ENCODE measurements at places on chromosomes 13 and 19.
A peak's percentile ranks its signal among the peaks of the same experiment; 100 is the strongest.

GRCh38 chr13:114108141-114108761, 24.2 kb downstream of the RASA3 start:
- no peak for DNase-seq
- H3K4me3 ChIP-seq = no peak overlapping the region
- H3K27ac ChIP-seq = no peak overlapping the region

GRCh38 chr13:27132538-27132937, 39.1 kb downstream of the USP12 start:
- H3K36me3 ChIP-seq = 0 out of 2 replicates have a peak, but pooled peaks cover 6% of the 10 kb centered on the region
- no peak for DNase-seq
- H3K27me3 ChIP-seq = no peaks in the 10 kb centered on the region
- H3K4me1 ChIP-seq = peaks cover 14% of the 10 kb centered on the region

- H3K4me1 ChIP-seq = no peaks in the 10 kb centered on the region
- no peak for DNase-seq
- H3K36me3 ChIP-seq = no peaks in the 10 kb centered on the region
- H3K27me3 ChIP-seq = no peaks in the 10 kb centered on the region
- no peak overlapping the region for H3K4me3 ChIP-seq
- H3K27ac ChIP-seq = no peak overlapping the region
These were observed 513.8 kb upstream of the KLF12 start for GRCh38 chr13:74647991-74648390.

GRCh38 chr13:40484101-40484800, 182.2 kb downstream of the FOXO1 start:
- no peak for DNase-seq
- H3K4me1 ChIP-seq = no peaks in the 10 kb centered on the region
- no peaks in the 10 kb centered on the region for H3K27me3 ChIP-seq
- no peaks in the 10 kb centered on the region for H3K36me3 ChIP-seq
- no peak overlapping the region for H3K4me3 ChIP-seq
- H3K27ac ChIP-seq = no peak overlapping the region

- no peak for DNase-seq
- no peaks in the 10 kb centered on the region for H3K27me3 ChIP-seq
These were observed 9.9 kb downstream of the LRFN1 start for GRCh38 chr19:39310558-39311311.

DNA sequence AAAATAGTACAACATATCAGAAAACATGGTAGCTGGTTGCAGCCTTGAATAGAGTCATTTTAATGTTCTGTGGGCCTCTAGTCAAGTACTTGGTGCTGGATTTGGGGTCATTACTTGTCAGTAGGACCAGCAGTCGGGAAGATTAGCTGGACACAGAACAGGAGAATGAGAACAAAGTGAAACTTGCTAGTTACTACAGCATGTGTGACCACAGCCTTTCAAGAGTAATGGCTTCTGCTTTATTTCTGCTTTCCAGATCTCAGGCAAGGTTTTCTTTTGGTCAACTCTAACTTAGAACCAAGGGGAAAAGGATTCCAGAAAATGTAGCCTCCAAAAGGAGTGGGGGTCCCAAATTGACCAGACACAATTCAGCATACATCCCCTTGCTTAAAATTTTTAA, 17.1 kb upstream of the VWA8 start:
- no peak overlapping the region for H3K27ac ChIP-seq
- H3K4me1 ChIP-seq = peaks cover 5% of the 10 kb centered on the region
- no peaks in the 10 kb centered on the region for H3K36me3 ChIP-seq
- no peaks in the 10 kb centered on the region for H3K27me3 ChIP-seq
- DNase-seq = no peak

GRCh38 chr19:19651076-19651475, 7.6 kb upstream of the GMIP start:
- no peaks in the 10 kb centered on the region for H3K4me1 ChIP-seq
- H3K27ac ChIP-seq = no peak overlapping the region
- no peak for DNase-seq
- no peaks in the 10 kb centered on the region for H3K27me3 ChIP-seq
- H3K36me3 ChIP-seq = peaks cover 9% of the 10 kb centered on the region

DNA sequence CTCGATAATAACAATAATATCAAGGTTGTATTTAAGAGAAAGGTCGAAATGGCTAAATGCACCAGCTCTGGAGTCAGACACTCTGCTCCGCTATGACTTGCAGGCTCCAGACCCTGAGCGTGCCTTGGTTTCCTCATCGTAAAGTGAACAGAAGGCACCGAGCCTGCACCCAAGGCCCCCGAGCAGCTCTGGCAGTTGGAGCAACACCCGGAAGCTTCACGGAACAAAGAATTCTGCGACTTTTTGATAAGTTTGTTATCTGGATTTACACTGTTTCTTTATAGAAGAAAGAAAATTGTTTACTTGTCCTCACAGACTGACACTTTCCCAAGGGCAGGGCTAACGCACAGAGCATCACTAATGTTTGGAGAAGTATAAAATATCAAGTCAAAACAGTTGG, 4.4 kb downstream of the GRTP1 start:
- H3K27ac ChIP-seq = no peak overlapping the region
- no peak overlapping the region for H3K4me3 ChIP-seq

DNA sequence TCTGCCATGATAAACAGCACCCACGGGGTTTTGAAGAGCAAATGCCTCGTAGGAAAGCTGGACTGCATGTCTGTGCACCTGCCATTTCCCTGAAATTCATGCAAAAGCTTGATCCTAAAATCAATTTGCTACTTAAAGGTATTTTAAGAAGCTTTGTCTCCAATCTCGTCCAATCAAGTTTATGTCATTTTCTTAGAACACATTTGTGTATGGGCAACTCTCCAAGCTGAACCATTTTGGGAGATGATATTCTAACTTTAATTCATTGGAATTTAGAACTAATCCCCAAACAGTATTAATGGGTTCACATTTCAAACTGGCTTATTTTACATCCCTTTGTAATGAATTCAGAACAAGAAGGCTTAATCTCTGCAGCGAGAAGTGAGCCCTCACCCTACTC, 822 bp downstream of the ADPRHL1 start:
- H3K27ac ChIP-seq = no peak overlapping the region
- no peak overlapping the region for H3K4me3 ChIP-seq
- no peaks in the 10 kb centered on the region for H3K27me3 ChIP-seq

GRCh38 chr13:27007166-27007565, 164.4 kb downstream of the USP12 start:
- H3K4me3 ChIP-seq = peak overlapping the region; percentile 61
- H3K4me1 ChIP-seq = 0 out of 2 replicates have a peak, but pooled peaks cover 5% of the 10 kb centered on the region
- H3K36me3 ChIP-seq = no peaks in the 10 kb centered on the region
- no peaks in the 10 kb centered on the region for H3K27me3 ChIP-seq

DNA sequence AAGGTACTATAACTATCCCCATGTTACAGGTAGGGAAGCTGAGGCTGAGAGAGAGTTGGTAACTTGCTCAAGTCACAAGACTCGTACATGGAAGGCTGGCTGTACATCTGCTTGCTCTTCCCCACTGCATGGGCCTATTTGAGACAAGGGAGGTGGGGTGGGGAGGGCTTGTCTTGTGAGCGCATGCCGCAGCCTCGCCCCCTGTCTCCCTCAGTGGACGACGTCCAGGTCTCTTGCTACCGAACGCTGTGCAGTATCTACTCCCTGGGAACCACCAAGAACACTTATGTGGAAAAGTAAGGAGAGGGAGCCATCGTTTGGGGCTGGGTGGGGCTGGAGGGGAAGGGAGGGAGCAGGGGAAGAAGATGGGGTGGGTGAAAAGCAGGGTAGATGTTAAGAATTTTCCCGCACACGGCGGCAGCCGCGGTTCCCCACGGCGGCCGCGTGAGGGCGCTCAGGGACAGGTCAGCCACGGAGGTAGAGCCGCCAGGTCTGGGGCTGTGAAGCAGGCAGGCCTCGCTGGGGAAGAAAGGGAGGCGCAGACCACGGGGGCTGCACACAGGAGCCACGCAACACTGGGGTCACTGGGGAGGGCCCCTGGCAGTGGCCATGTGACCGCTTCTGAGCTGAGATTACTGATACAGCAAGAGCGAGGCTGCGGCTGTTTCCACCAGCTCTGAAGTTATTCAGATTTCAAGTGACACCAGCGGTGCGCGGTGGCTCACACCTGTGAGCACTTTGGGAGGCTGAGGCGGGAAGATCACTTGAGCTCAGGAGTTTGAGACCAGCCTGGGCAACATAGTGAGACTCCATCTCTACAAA, 81.5 kb downstream of the RYR1 start:
- DNase-seq = no peak
- peaks cover 15% of the 10 kb centered on the region for H3K27me3 ChIP-seq
- H3K27ac ChIP-seq = no peak overlapping the region
- H3K4me3 ChIP-seq = no peak overlapping the region
- H3K4me1 ChIP-seq = no peaks in the 10 kb centered on the region

- no peak overlapping the region for H3K4me3 ChIP-seq
- H3K36me3 ChIP-seq = no peaks in the 10 kb centered on the region
- H3K27ac ChIP-seq = no peak overlapping the region
- H3K4me1 ChIP-seq = peaks cover 11% of the 10 kb centered on the region
- no peaks in the 10 kb centered on the region for H3K27me3 ChIP-seq
- DNase-seq = no peak
These were observed 14.2 kb downstream of the ZIC2 start for GRCh38 chr13:99995589-99996380.

DNA sequence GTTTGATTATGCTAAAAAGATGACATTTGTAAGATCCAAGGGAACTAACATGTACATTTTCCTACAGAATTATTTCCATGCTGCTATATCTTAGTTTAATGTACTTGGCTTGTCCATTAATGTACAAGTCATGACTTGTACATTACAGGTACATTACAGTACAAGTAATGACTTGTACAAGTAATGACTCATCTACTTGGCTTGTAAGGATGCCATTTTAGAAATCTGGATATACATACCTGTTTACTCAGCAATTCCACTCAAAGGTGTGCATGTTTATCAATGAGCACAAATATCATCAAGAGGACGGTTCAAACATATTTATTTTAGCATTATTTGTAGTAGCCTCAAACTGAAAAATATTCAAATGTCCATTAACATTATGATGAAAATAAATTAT, 87.0 kb upstream of the TRPC4 start:
- DNase-seq = no peak
- H3K27me3 ChIP-seq = no peaks in the 10 kb centered on the region
- peaks cover 29% of the 10 kb centered on the region for H3K4me1 ChIP-seq

- DNase-seq = no peak
- peaks cover 44% of the 10 kb centered on the region for H3K27me3 ChIP-seq
- H3K4me1 ChIP-seq = no peaks in the 10 kb centered on the region
- no peak overlapping the region for H3K27ac ChIP-seq
- H3K4me3 ChIP-seq = no peak overlapping the region
These were observed 463.8 kb downstream of the ITGBL1 start for GRCh38 chr13:101916108-101916774.

- no peaks in the 10 kb centered on the region for H3K27me3 ChIP-seq
- no peak for DNase-seq
- H3K4me3 ChIP-seq = no peak overlapping the region
- no peaks in the 10 kb centered on the region for H3K36me3 ChIP-seq
- no peak overlapping the region for H3K27ac ChIP-seq
These were observed 36.8 kb upstream of the ATP11A start for GRCh38 chr13:112653071-112653470.

DNA sequence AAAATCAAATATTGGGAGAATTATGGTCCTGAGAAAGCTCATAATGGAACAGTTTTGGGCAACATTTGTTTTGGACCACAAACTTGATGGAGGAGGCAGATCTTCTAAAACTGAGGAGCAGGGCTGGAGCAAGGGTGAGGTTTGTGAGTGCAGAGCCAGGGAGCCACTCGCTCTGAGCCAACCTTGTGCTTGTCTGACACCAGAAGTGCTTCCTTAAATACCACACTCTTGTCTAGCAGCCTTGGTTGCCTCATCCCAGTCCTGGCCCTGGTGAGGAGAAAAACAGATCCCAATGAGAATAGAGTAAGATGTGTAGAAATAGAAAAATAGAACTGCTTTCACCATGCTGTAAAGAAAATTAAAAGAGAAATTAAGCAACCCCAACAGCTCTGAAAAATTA, 6.7 kb downstream of the ZNF317 start:
- H3K36me3 ChIP-seq = peaks cover 88% of the 10 kb centered on the region
- peaks cover under 1% of the 10 kb centered on the region for H3K4me1 ChIP-seq
- H3K27me3 ChIP-seq = no peaks in the 10 kb centered on the region
- H3K4me3 ChIP-seq = no peak overlapping the region

DNA sequence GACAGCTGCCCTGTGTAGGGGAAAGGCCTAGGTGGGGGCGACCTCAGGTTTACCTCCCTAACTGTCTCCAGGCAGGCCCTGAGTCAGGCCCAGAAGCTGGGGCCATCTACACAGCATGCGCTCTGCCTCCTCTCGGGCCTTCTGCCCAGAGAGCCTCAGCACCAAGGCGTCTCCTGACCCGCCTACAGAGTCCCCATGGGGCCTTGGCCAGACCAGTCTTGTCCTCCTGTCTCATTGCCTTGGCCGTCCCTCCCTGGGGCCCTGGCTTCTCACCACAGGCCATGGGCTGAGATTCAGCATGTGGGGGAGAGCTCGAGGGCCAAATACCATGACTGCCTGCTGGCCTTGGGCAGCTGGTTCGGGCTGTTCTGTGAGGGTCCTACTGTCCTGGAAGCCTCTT, 59.0 kb downstream of the SMARCA4 start:
- no peaks in the 10 kb centered on the region for H3K4me1 ChIP-seq
- peaks cover 44% of the 10 kb centered on the region for H3K36me3 ChIP-seq
- no peaks in the 10 kb centered on the region for H3K27me3 ChIP-seq
- H3K4me3 ChIP-seq = no peak overlapping the region
- no peak for DNase-seq

DNA sequence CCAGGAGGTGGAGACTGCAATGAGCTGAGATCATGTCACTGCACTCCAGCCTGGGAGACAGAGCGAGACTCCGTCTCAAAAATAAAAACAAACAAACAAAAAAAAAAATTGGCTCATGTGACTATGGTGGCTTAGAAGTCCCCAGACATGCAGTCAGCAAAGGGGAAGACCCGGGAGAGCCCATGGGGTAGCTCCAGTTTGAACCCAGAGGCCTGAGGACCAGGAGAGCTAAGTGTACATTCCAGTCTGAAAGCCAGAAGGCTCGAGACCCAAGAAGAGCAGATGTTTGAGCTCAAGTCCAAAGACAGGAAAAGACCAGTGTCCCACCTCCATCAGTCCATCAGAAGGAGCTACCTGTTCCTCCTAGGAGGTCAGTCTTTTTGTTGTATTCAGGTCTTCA, 175.2 kb downstream of the TSHZ3 start:
- H3K36me3 ChIP-seq = no peaks in the 10 kb centered on the region
- peaks cover 10% of the 10 kb centered on the region for H3K27me3 ChIP-seq
- no peak for DNase-seq

- H3K4me1 ChIP-seq = no peaks in the 10 kb centered on the region
- no peaks in the 10 kb centered on the region for H3K27me3 ChIP-seq
- H3K27ac ChIP-seq = no peak overlapping the region
These were observed 118.7 kb upstream of the MAB21L1 start for GRCh38 chr13:35595181-35595580.

DNA sequence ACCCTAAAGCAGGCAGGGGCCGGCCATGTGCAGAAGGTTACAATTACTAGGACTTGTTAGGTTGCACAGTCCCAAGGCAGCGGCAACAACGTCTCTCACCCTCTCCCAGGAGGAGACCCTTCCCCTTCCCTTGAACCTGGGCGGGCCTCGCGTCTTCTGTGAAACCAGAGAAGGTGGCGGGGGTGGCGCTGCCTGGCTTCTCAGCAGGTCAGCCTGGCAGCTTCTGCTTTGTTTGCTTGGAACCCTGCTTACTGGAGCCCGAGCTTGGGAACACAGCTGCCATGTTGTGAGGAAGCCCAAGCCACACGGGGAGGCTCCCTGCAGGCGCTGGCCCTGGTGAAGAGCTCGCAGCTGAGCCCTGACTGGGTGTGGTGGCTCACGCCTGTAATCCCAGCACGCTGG, 15.5 kb downstream of the MKNK2 start:
- H3K27me3 ChIP-seq = no peaks in the 10 kb centered on the region
- peak overlapping the region; percentile 56 for H3K4me3 ChIP-seq
- H3K36me3 ChIP-seq = no peaks in the 10 kb centered on the region
- peaks cover 19% of the 10 kb centered on the region for H3K4me1 ChIP-seq
